ENCODE measurements at places on chromosomes 12 and 14. TPM values are rescaled to one million over a fixed set of nuclear protein-coding genes. Genes with fewer than 3 reads are reported as not detected.

DNA sequence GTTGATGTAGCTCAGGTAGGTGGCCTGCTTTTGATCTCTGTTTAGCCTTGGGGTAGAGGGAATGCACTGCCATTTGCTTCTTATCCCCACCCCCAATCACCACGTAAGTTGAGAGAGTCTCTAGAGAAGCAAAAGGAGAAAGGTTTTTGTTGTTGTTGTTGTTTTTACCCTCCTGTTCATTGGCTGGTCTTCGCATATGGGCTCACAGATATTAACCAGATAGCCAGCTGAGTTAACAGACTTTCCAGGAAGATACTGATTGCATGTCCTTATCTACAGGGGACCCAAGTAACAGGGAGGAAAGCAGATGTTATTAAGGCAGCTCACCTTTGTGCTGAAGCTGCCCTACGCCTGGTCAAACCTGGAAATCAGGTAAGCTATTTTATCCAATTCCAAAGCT lies 2.9 kb downstream of the PA2G4 start:
- no peak for DNase-seq

The TSPAN11 gene
- 2.8 TPM for total RNA-seq

GRCh38 chr12:98127336-98127679 lies 388.1 kb upstream of the TMPO start:
- no peak for DNase-seq

DNA sequence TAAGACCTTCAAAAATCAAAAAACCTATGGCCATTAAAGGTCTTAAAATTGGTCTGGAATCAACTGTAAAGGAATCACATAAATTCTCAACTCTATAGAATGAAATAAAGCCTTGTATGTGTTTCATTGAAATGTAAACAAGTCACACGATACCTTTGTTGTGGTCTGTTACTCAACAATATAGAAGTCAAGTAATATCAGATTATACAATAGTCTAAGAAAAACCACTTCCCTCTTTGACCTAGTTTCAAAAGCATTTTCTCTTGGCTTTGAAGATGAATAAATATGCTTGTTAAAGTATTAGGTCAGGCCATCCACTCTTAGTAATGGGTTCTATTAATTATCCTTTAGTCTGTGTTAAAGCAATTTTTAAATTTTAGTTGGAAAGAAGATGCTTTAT lies 79.8 kb upstream of the DIO2 start:
- no peak for DNase-seq

The ACOT6 gene
- not detected for total RNA-seq

The ACOT4 gene
- total RNA-seq, result 0.39 TPM

- no peak for DNase-seq
These were observed 199.2 kb downstream of the MSRB3 start for GRCh38 chr12:65477721-65478120.

The GRIN2B gene
- 0.03 TPM for total RNA-seq

GRCh38 chr12:6965026-6965661 lies 5.3 kb downstream of the PHB2 start:
- peak; percentile 94 for DNase-seq

The ZNF10 gene
- 14.8 TPM for total RNA-seq

GRCh38 chr12:6072302-6072752 lies 52.1 kb downstream of the VWF start:
- no peak for DNase-seq

DNA sequence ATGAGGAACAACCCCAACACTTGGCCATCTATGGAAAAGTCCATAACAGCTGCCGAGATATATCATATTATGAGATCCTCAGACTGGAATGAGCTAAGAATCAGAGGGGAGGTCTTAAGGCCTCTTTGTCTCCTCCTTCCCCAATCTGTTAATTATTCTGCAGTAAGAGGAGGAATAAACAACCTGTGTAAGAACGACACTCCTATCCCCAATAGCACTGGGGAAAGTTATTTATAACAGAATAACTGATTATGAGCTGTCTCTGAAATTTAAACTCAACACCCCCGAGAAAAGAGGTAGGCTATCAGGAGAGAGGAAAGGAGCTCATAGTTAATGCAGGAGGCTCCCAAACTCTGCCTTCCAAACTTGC lies 68.0 kb downstream of the NIN start:
- DNase-seq, result no peak

DNA sequence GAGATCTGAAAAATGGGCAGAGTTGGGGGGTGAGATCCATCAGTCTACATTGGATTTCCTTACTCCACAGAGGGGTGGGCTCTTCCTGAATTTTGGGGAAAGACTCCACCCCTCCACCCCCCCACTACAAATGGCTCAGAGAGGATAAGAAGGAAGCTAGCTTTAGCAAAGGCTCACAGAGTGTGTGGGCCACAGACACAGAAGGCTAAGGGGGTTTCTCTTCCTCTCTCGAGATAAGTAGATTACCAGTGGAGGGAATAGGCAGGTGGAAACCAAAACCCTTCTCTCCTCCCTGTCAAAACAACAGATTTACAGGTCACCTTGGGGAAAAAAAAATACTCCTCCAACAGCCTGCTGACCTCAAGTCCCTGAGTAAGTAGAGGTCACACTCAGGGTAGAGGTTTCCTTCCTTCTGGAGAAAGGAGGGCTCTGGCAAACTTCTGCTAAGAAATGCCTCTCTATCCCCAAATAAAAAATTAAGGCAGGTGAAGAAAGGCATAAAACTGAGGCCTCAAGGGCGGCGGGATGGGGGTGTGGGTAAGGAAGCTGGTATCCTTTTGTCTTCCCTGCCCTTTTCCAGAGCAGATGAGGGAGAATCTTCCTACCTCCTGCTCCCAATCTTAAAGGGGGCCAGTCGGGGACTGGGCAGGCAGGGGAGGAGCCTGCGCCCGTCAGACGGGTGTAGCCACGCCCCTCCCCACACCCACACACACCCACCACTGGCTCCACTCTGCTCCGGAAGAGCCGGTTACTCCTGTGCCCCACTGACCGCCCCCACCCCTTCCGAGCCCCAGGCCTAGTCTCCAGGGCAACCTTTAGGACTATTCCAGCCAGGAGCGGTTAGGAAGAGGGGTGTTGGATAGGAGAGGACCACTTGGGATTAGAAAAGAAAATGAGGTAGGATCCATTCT lies 1.9 kb upstream of the BAZ2A start:
- peak; percentile 92 for DNase-seq

The CAPZA3 gene
- total RNA-seq, result not detected

DNA sequence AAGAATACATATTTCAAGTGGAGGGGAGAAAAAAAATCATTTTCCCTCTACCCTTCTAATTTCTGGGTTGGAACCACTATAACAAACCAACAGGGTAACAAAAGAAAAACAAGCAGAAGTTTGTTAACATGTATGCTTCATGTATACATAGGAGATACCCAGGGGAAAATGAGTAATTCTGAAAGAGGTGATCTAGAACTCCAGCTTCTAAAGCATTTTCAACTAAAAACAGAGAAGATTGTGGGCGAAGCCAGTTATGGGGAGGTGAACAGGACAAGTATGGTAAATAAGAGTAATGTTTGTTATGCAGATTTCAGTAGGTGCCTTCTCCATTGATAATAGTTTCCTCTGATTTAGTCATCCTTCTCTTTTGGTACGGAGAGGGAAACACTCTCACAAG lies 16.7 kb downstream of the FNTB start:
- DNase-seq, result no peak

- DNase-seq, result no peak
These were observed 58.1 kb downstream of the FSCB start for GRCh38 chr14:44448951-44449358.

DNA sequence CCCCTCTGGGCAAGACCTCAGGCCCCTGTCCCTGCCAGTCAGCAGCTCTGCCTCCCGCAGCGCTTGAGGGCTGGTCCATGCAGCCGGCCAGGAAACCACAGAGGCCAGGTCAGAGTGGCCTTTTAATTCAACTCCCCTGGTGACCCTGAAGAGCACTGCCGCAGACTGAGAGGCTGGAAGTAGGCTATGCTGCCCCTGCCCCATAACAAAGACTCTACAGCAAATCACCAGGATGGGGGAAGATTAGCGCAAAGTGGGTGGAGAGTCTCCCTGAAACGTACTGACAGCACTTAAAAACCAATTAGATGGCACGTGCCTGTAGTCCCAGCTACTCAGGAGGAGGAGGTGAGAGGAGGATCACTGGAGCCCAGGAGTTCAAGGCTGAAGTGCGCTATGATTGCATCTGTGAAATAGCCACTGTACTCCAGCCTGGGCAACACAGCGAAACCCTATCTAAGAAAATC lies 70.5 kb downstream of the ITPK1 start:
- DNase-seq, result no peak

The CRACR2A gene
- 5.0 TPM for total RNA-seq

GRCh38 chr12:386651-387050 lies 2.5 kb downstream of the KDM5A start:
- DNase-seq, result no peak

DNA sequence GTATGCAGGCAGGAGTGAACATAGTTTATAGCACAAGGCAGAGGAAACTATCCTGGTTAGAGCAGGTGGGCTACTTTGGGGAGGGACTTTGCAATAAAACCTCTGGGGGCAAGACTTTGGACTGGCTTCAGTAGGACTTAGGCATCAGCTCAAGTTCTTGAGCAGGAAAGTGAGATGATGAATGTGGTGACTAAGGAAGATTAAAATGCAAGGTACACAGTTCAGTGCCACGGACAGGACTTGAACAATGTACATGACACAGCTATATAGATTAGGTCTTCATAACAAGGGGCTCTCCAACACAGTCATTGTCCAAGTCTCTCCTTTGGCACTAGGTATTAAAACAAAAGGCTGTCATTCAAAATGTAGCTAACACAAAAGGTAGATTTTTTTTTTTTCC lies 21.4 kb upstream of the PPP4R4 start:
- no peak for DNase-seq

DNA sequence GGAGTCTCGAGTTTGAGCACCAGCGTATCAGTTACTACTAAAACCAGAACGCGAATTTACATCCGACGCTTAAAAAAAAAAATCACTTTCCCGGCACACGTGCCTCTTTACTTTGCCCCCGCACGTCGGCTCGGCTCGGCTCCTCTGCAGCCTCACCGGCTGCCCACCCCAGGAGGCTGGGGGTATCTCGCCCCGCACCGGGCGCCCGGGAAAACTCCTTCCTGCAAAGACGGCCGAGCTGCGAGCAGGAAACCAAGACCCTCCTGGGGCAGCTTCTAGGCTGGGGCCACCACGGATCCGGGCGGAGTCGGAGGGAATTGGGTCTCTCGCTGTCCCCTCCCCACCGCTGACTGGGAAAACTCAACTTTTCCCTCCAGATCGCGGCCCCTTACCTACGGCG lies 610 bp downstream of the VSIG10 start:
- DNase-seq, result peak; percentile 78

All from aorta (tissue), 5 donors.